ENCODE measurements at places on chromosomes 13 and 19. TPM values are rescaled to one million over a fixed set of nuclear protein-coding genes. Genes with fewer than 3 reads are reported as not detected.

Gene ZNF382
- total RNA-seq, result 16.0 TPM

Gene ZNF814
- total RNA-seq, result 3.9 TPM

Gene ODAD3
- 0.26 TPM for total RNA-seq

Gene DACT3
- total RNA-seq, result 5.6 TPM

All from fibroblast of lung (primary cell).